ENCODE measurements at places on chromosomes 7 and 10.

GRCh38 chr7:22348379-22348778, 8.6 kb downstream of the RAPGEF5 start:
- no peak for DNase-seq

DNA sequence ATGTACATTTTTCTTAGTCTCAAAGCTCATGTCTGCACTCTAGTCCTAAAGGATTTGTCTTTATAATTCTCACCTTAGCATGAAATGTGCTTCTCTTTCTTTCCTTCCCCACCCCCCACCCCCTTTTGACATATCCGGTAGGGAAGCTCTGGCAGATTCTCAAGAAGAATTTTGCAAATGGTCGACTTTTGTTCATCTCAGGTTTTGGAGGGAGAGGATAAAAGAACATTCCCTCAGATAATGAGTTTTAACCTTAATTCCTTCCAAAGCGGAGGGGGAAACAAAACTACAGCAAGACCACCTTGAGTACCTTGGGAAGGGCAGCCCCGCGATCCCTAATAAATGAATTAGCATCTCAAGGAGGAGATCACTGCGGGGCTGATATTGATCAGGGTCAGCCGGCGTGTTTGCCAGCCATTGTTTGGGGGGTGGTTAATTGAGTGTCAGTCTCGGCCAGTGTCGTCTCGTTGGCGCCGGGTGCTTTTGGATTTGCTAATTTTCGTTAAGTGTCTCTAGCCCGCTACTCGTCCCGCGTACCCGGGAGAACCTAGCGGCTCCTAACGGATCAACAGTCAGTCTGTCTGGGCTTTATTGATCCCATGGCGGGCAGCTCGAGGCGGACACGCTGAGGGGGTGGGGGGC, 874 bp upstream of the BAMBI start:
- DNase-seq: peak; percentile 36

DNA sequence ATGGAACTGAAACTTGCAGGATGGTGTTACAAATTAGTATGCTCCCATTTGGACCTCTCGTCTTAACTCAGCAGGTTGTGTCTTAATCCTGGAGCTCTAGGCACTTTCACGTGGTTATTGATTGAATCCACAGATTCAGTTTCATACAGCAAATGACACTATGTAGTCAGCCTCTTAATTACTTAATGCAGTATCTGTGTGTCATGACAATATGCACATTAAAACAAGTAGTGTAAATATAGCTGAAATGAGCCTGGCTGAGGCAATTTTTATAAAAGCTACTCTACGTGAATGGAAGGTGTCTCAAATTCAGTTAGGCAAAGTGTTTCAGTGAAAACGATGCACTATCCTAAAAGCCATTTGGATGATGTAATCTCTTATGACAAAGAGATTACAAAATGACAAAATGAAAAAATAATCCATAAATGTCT, 86.8 kb downstream of the CD36 start:
- no peak for DNase-seq

DNA sequence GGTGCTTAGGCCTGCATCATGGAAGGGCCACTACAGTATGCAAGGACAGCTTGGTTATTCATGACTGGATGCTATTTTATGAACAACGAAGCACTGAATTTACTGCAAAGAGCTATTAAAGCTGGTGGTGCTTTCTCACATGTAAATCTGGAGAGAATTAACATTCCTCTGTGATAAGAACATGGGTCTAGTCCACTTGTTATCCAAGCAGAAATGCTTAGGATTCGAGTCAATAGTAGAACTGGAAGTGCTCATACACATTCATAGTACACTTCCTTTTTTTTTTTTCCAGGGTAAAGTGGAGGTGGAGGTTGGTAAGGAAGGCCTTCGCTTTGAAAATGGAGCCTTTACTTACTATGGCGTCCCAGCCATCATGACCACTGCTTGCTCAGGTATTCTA, 35.0 kb downstream of the CNNM1 start:
- DNase-seq: no peak

DNA sequence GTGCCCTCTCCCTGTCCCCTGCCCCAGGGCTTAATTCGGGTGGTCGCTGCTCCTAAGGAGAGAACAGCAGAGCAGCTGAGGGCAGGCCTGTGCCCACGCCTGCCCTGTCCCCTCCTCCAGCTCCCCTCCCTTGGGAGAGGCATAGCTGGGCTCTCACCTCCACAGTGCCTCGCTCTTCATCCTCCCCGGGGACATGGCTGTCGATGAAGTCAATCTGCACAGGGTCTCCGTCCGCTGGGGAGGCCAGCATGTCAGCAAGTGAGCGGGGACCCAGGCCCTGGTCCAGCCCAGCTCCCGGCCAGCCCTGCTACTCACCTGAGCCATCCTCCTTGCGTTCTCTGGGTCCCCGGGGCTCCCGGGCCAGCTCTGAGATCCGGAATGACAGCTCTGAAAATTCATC, 3.8 kb upstream of the SAP25 start:
- DNase-seq: no peak

- DNase-seq: no peak
Measured at GRCh38 chr10:35937546-35937945, 295.4 kb upstream of the FZD8 start.

- DNase-seq: no peak
Measured at GRCh38 chr7:110754649-110755048, 336.3 kb upstream of the LRRN3 start.

DNA sequence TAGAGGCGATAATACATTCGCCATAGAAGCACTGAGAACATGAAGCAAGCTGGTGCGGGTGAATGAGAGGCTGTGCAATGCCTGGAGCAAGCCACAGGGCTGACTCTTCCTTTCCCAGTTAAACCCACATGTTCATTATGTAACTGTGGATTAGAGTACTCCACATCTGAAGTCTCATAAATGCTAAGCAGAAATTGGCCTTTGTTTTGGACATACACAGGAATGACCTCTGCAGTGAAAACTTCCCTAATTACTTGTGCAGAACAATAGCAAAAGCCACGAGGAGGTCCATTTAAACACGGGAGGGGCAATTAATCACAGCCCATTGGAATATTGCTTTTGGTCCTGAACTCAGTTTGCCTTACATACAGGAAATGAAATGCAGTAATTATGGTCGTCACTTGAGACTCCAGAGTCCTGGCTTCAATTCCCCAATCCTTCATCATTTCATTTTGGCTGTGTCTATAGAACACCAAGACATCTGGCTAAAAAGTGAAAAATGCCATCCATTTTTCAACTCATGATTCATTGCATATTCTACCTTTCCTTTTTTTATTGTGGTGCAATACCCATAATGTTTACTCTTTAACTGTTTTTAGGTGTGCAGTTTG, 78.7 kb upstream of the CXCL12 start:
- DNase-seq: no peak

GRCh38 chr7:3089493-3089892, 45.8 kb upstream of the CARD11 start:
- peak; percentile 2 for DNase-seq

GRCh38 chr10:18601321-18601720, 50.1 kb downstream of the NSUN6 start:
- DNase-seq: no peak

DNA sequence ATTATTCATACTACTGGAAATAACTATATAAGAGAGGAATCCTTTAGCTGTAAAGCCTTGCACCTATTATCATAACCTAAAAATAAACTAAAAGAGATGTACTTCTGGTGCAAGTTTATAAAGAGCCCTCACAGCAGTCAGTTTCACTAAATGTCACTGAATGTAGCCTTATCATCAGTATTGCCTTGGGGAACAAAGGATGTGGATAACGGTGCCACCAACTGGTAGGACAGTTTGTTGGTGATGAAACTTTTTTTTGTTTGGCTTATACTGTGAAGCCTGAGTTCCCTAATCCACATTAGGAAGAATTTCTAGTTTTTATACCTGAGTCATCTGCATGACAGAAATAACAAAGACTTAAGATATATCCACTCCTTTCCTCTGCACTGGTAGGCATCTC, 117.9 kb upstream of the COL1A2 start:
- DNase-seq: no peak

GRCh38 chr7:137961200-137962177, 40.4 kb downstream of the CREB3L2 start:
- peak; percentile 87 for DNase-seq

- DNase-seq: no peak
Measured at GRCh38 chr7:50068850-50069551, 24.0 kb downstream of the ZPBP start.

- no peak for DNase-seq
Measured at GRCh38 chr7:149544028-149544427, 46.4 kb upstream of the ZNF746 start.
